Daoy (cell line): ENCODE measurements at places on chromosomes 3 and 15. TPM values are rescaled to one million over a fixed set of nuclear protein-coding genes. Genes with fewer than 3 reads are reported as not detected.

The AMIGO3 gene
- 0.63 and 1.6 TPM in 2 replicates for total RNA-seq

The TJP1 gene
- total RNA-seq: 25.2 and 29.4 TPM in 2 replicates

The CHCHD6 gene
- total RNA-seq: 14.8 and 19.8 TPM in 2 replicates

The RASGRP1 gene
- 1.1 and 1.6 TPM in 2 replicates for total RNA-seq

The NPAP1 gene
- total RNA-seq: 0.03 and 0.17 TPM in 2 replicates

The CLDN18 gene
- total RNA-seq: not detected in 2 replicates

The FBXW12 gene
- not detected in 2 replicates for total RNA-seq

The MME gene
- 1.5 and 6.4 TPM in 2 replicates for total RNA-seq

The ARGFX gene
- total RNA-seq: not detected in 2 replicates

The SEMA3B gene
- 2.6 and 5.0 TPM in 2 replicates for total RNA-seq

The ANKUB1 gene
- total RNA-seq: not detected in 2 replicates

The CMTM8 gene
- total RNA-seq: 1.1 and 3.7 TPM in 2 replicates

The SCG5 gene
- total RNA-seq: 1.8 and 3.0 TPM in 2 replicates

The RAB6B gene
- total RNA-seq: 1.1 and 1.4 TPM in 2 replicates

The GCSAM gene
- not detected in 2 replicates for total RNA-seq

The TNIK gene
- 7.0 and 8.7 TPM in 2 replicates for total RNA-seq

The IDH3A gene
- 56.3 and 74.2 TPM in 2 replicates for total RNA-seq

The VIPR1 gene
- 19.3 and 31.7 TPM in 2 replicates for total RNA-seq

The TMEM108 gene
- total RNA-seq: 0.34 and 1.8 TPM in 2 replicates

The SEMA3G gene
- 0.34 TPM in 1 of 2 replicates, not detected in the other for total RNA-seq

The GOLGA8G gene
- total RNA-seq: 0.21 TPM in 1 of 2 replicates, not detected in the other

The ITIH3 gene
- not detected in 2 replicates for total RNA-seq

The ZBBX gene
- total RNA-seq: not detected in 2 replicates

The UACA gene
- 16.0 and 19.6 TPM in 2 replicates for total RNA-seq

The SPATA12 gene
- 0.34 TPM in 1 of 2 replicates, not detected in the other for total RNA-seq

The ROPN1B gene
- total RNA-seq: 0.27 and 0.46 TPM in 2 replicates

The HGD gene
- total RNA-seq: not detected in 2 replicates

The APOD gene
- not detected in 2 replicates for total RNA-seq

The PLCH1 gene
- total RNA-seq: 1.5 and 2.0 TPM in 2 replicates

The CISH gene
- 0.46 TPM in 1 of 2 replicates, not detected in the other for total RNA-seq

The WDR72 gene
- total RNA-seq: 0.12 and 0.17 TPM in 2 replicates
